Daoy (cell line): ENCODE measurements at places on chromosomes 7 and 10. TPM values are rescaled to one million over a fixed set of nuclear protein-coding genes. Genes with fewer than 3 reads are reported as not detected.

CLDN4 gene
- 0.15 and 1.4 TPM in 2 replicates for total RNA-seq

TMEM229A gene
- total RNA-seq: not detected in 2 replicates

DNA sequence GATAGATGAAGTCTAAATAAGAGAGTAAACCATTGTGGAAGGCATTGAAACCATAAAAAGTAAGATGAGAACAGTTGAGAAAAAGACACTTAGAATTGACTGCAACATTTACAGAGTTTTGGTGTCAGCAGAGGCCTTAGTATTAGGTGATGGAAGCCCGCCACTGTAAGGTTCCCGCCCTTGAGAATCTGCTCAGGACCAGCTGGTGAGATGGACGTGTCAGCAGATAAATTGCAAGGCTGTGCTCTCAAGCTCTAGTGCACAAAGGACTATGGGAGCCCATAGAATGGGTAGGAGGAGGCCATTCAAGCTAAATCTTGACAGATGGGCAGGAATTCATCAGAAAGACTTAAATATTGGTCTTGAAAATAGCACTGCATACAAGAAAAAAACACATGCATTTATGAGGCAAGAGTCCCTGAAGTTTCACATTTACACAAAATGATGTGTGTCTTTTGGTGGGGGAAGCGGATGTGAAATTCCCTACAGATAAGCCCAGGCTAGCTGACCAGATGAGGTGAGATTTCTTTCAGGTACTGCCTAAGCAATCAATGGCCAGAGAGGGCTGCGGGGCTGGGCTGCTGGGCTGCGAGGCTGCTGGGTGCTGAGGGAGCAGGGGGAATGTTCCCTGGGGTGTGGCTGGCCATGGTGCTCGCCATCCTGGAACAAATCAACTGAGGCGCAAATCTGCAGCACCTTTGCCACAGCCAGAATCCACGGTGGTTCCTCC is 42.5 kb downstream of the SYPL1 start:
- DNase-seq: no peak

APBB1IP gene
- not detected in 2 replicates for total RNA-seq

GRCh38 chr7:121259826-121260225 is 69.0 kb upstream of the WNT16 start:
- no peak for DNase-seq

DNA sequence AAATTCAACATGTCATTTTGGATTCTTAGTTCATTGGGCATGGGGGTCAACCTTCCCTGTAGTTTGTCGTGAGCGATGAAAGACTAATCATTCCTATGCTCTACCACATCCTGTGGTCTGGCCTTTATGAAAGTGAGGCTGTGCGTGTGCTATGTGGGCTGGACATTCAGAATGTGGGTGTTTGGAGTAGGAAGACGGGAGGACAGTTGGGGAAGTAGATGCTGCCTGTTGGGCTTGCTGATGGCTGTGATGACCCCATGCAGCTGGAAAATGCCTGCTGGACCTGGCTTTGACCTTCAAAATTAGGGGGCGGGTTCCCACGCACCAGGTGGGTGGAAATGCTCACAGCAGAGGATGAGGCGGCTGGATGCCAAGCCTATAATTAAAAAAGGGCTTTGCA is 90.9 kb upstream of the MKI67 start:
- DNase-seq: peak; percentile 9

DNA sequence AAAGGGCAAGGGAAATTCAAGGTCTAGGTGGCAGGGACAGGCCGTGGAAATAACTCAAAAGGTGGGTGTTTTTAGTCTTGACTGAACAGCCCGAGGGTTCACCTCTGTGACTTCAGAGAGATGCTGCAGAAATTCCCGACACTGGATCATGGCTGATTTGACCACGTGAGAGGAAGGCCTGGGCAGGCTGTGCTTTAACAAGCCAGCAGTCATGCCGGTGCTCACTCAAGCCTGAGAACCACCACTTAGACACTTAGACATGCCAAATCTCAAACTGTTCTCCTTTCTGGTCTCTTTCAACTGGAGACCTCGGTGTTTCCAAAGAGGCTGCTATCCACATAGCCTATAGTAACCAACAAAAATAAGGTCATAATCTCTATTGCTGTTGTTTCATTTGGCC is 15.4 kb downstream of the TECTB start:
- DNase-seq: no peak

DNA sequence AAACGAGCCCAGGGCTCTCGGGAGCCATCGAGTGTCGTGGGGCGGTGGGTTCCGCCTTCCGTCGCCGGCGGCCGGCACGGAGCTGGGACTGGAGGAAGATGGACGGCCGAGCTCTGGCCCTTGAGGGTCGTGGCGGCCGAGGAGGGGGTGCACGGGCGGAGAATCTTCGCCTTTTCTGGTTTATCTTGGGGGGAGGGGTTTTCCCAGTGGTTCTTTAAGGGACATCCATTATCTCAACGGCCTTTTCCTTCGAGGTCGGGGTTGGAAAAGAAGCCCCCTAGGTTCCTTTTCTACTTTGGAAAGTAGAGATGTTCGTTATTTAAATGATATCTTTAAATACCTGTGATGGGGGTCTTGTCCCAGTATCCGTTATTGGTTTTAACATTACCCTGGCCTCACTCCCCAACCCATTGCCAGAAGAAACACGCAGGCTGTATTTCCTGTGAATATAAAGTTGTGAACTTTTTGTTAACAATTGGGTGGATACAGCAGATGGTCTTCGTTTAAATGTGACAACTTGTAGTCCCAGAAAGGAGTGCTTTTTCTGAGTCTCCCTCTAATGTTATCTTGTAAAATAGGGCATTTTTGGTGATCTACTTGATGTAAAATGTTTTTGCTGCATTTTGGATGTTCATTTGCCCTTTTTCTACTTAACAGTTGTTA is 765 bp downstream of the CCAR1 start:
- no peak for DNase-seq

SLC13A4 gene
- total RNA-seq: not detected in 2 replicates
